ENCODE measurements at places on chromosomes 3 and 15.

DNA sequence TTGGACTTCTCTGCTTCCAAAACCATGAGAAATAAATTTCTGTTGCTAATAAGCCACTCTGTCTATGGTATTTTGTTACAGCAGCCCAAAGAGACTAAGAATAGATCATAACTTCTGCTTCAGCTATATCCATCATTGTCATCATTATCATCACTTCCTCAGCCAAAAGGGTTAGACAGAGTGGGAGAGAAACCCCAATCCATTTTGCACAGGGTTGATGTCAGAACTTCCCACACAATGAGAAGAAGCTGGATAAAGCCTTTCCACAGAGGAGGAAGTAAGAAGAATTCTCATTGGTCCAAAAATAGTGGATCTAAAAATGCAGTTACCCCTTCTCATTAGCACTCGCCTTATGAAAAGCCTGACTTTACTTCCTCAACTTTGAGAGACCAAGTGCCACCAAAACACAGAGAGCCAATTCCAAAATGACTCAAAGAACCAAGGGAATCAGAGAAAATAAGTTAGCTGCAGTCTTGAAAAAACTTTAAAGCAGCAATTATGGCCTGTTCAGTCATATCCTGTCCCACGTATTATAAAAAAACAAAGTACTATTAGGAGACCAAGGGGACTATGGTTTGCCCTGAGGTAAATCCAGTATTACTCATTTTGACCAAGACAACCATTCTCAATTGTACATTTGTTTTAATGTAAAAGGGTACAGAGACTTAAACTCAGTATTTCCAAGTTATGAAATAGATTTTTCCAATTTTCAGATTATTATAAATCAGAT, 80.2 kb downstream of the WNT5A start:
- DNase-seq: no peak

- no peak for DNase-seq
Measured at GRCh38 chr3:46584598-46585467, 18.7 kb upstream of the LRRC2 start.

GRCh38 chr3:78761126-78761525, 1006.7 kb downstream of the ROBO1 start:
- DNase-seq: no peak

DNA sequence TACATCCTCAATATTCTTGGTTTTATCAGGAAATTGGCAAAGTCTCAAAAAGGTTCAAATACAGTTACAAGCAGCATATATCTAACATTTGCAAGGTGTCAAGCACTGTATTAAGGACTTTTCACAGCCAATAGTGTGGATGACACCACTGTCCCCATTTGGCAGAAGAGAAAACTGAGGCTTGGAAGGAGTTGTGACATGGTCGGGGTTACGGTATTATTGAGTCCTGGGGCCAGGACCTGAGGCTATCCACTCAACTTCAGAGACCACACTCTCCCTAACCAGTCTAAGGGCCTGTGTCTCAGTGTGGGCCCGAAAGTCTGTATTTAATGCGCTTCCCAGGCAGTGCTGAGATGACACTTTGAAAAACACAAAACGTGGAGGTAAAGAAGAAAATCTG, 99.1 kb downstream of the FOXP1 start:
- no peak for DNase-seq

- DNase-seq: no peak
Measured at GRCh38 chr3:98744283-98744682, 18.9 kb upstream of the ST3GAL6 start.

- no peak for DNase-seq
Measured at GRCh38 chr3:124786511-124787241, 56.4 kb downstream of the UMPS start.
